ENCODE measurements at places on chromosomes 1 and 21.

DNA sequence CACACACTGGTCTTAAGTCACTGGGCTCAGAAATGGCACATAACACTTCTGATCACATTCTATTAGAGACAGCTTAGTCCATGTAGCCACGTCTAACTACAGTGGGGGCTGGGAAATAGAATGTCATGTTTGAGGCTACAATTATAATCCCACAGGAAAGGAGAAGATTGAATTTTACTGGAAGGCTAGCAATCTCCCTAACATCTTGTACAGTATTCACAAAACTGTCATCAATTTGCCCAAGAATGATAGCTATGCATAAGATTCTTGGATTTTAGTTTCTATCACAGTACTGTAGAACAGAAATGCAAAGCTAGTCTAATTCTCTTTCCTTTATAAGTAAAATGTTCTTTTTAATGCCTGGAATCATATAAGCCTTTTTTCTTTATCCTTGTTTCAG is 12.7 kb upstream of the ZMYM6 start:
- no peak for DNase-seq

DNA sequence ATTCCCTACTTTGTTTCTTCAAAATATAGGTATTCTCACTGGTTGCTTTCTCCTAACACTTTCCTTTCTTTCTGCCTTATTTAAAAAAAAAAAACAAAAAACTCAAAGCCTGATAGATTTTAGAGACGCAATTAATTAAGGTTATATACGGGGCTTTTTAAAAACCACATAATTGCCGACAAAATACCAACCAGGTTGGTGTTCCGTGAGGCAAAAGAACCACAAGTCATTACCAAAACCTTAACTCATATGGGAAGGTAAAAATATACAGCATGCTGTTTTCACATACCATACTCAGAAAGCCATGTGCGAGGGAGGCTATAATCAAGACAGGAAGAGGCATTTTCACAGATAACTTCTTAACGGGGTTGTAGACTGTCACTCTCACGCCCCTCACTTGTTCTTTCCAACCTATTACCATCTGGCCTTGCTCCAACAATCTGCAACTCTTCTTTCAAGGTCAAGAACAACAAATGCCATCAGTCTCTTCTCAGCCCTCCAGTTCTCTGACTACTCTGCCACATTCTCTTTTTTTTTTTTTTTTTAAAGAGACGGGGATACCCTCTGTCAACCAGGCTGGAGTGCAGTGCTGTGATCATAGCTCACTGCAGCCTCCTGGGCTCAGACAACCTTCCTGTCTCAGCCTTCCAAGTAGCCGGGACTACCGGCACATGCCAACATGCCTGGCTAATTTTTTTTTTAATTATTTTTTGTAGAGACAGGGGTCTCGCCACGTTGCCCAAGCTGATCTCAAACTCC is 102.6 kb downstream of the APP start:
- no peak for DNase-seq

GRCh38 chr21:25115021-25115420 is 492.3 kb downstream of the MRPL39 start:
- DNase-seq: no peak

DNA sequence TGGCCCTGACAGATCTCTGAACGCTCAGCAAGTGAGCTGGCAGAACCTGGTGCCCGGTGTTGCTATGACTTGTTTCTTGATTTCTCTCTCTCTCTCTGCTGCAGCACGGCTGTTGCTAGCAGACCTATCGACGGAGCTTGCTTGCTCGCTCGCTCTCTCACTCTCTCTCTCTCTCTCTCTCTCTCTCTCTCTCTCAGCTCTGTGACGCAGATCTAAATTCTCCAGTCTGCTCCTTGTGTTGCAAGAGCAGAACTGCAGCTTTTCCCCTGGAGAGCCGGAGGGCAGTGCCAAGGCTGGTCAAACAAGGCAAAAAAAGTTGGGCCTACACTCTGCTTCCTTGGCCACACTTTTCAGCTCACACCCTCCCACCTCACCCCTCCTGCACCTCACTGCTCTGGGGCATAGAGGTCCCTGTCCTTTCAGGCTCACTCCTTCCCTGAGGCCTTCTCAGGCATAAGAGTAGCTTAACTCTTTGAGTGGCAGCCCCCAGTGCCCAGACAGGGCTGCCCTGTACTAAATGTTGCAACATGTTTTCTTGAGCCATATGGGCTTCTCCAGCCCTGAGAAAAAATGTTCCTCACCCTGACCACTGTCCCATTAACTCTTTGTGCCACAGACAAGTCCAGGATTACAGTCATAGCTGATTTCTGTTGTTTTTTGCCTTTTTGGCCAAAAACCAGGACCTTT is 72.2 kb downstream of the CD46 start:
- DNase-seq: peak; percentile 95

GRCh38 chr1:240027059-240027462 is 64.6 kb upstream of the FMN2 start:
- no peak for DNase-seq

GRCh38 chr1:224939844-224940425 is 10.5 kb downstream of the DNAH14 start:
- no peak for DNase-seq

All from epithelial cell of proximal tubule (primary cell).